Suppressor macrophage (primary cell): ENCODE measurements at places on chromosomes 6 and 20.
A peak's percentile ranks its signal among the peaks of the same experiment; 100 is the strongest.

GRCh38 chr6:100344761-100345160 lies 120.0 kb downstream of the SIM1 start:
- DNase-seq: no peak

DNA sequence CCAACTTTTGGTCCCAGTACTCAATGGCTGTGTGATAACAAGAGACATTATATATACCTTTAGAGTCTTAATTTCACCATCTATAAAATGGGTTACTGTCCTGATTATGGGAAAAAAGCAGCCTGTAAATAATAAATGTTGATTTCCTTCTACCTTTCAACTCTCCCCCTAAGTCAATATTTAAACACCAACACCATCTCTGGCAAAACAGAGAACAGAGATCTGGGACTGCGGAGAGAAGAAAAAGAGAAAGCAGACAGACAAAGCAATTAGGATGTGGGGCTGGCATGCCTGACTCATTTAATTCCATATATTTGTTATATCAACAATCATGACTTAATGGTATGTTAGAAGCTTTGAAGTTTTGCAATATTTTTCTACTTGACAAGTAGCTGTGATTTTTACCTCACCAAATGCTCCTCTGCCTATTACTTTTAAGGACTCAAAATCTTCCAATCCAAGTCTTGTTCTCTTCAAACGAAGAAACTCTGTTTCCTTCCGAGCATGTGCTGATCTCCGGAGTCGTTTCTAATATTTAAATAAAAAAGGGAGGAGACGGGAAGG lies 23.3 kb downstream of the STK38 start:
- no peak for DNase-seq

DNA sequence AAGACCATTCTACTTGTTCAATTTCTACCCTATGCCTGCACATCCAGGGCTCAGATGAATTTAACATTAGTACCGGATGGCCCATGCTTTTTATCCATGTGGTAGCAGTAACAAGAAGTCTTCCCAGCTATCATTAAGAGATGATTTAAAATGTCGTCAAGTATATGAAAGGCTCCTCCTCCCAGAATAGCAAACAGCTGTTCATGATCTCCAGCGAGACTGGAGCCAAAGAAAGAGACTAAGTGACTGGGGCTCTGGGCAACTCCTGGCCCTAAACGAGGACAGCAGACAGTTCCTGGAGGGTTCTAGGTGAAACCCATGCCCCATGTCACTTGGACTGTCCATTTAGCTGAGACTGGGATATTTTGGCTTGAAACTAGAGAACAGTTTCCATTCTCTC lies 160.8 kb downstream of the CDC5L start:
- no peak for DNase-seq

GRCh38 chr20:60055740-60056139 lies 97.5 kb downstream of the CDH26 start:
- DNase-seq: peak; percentile 89

- DNase-seq: no peak
Measured at GRCh38 chr6:168457653-168457934, 16.6 kb downstream of the SMOC2 start.

DNA sequence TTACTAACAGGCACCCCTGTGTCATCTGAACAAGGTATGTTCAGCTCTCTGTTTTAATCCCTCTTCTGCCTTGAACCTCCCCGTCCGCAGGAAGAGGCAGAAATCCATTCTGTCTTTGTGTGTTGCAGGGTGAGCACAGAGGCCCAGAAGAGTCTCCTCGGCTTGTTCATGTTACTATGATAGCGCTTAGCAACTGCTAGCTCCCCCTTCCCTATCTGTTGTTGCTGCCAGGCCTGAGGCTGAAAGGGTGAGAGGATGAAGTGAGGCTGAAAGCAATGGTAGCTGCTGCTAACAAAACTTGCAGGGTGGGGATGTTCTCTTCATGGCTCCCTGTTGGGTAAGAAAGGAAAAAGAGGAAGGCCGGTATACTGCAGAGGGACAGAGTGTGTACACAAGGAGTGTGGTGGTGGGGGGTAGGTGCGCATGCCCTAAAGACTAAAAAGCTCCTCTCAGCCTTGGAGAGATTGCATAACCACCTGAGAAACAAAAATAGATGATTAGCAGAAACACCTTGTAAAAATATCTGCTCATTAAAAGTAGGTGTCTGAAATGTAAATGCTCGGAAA lies 55.2 kb upstream of the CITED2 start:
- DNase-seq: peak; percentile 65

- DNase-seq: no peak
Measured at GRCh38 chr6:115612216-115612615, 448.5 kb downstream of the FRK start.

DNA sequence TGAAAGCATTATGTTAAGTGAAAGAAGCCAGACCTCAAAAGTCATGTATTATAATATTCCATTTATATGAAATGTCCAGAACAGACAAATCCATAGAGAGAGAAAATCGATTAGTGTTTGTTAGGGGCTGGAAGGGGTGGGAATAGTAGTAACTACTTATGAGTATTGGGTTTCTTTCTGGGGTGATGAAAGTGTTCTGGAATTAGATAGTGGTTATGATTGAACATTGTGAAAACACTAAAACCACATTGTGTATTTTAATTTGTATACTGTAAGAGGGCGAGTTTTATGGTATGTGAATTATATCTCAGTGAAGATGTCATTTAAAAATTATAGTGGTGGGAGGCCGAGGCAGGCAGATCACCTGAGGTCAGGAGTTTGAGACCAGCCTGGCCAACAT lies 52.0 kb upstream of the KIF13A start:
- DNase-seq: no peak

DNA sequence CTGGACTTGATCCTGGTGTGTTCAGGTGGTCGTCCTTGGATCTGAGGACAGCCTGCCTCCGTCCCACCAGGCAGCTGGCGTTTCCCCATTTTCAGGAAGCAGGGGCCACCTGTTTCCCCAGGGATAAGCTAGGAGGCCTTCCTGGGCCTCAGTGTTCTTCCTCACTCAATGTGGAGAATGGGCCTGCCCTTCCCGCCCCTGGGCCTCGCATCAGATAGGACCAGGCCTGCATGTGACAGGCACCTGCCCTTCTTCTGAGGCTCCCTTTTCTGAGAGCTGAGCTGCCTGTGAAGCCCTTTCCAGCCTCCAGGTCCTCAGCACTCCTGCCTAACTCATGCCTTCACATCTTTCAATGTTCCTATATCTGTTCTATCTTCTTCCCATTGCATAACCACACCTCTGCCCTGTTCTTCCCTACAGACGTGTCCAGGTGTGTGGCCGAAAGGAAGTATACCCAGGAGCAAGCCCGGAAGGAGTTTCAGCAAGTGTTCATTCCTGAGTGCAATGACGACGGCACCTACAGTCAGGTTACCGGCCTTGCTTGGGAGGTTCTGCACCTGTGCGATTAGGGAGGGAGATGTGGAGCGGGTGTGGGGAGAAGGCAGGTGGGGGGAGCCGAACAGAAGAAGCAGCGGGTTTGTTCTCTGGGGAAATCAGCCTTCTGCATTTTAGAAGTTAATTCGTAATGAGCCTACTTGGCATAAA lies 85.1 kb downstream of the SMOC2 start:
- DNase-seq: no peak

DNA sequence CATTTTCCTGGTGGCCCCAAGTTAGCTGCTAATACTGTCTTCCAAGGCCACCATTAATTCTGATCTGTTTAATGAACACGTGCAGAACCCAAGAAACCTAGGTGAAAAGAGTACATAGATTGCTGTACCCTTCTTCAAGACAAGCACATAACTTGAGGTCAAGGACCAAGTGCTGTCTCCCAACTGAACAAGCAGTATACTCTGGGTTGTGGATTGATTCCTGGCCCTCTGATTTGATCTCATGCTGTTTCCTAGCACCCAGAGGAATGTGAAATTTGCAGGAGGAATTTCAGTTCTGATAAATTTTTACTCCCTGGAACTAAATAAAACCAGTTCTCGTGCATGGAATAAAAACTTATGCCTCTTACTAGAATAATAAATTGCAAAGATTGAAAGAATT lies 75.6 kb downstream of the MTFR2 start:
- DNase-seq: no peak

- DNase-seq: no peak
Measured at GRCh38 chr20:23649830-23650417, 12.2 kb upstream of the CST3 start.
